ENCODE measurements at places on chromosomes 6 and 20.

- DNase-seq: no peak
Measured at GRCh38 chr6:87225937-87226336, 70.6 kb downstream of the ZNF292 start.

DNA sequence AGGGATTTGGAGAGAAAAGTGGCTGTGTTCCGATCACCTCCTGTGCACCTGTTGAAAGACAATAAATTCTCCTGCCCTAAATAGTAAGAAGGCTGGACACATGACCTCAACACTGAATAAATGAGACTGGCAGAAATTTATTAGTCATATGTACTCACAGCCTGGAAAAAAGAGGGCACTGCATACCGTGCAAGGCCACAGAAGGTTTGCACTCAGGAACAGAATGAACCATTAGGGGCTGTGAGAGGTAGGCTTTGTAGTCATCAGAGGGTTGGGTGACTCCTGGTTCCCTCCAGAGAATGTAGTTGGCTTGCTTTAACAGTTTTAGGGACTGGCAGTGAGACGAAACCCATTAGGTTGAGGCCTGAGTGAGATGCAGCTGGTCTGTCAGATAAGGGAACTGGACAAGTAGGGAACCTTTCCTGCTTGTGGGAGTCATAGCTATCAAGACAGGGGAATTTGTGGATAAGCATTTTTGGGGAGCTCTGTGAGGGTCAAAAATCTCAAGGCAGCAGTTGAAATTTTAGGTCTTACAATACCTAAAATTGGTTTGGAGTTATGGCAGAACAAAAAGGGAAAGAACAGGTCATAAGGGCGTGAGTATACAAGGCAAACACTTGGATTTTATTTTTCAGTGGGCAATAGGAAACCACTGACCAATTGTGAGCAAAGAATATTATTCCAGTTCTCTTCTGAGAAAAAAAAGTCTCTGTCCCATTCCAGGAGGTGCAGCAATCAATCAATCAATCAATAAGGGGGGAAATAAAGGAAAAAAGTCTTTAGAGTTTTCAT, 67.9 kb upstream of the BTN3A2 start:
- DNase-seq: no peak

- no peak for DNase-seq
Measured at GRCh38 chr6:37936906-37937305, 117.4 kb downstream of the ZFAND3 start.

GRCh38 chr6:106501960-106502371, 127.3 kb downstream of the RTN4IP1 start:
- DNase-seq: no peak

- no peak for DNase-seq
Measured at GRCh38 chr20:56875052-56875659, 246.1 kb downstream of the TFAP2C start.

- no peak for DNase-seq
Measured at GRCh38 chr20:62205618-62206387, 14.3 kb downstream of the HRH3 start.

DNA sequence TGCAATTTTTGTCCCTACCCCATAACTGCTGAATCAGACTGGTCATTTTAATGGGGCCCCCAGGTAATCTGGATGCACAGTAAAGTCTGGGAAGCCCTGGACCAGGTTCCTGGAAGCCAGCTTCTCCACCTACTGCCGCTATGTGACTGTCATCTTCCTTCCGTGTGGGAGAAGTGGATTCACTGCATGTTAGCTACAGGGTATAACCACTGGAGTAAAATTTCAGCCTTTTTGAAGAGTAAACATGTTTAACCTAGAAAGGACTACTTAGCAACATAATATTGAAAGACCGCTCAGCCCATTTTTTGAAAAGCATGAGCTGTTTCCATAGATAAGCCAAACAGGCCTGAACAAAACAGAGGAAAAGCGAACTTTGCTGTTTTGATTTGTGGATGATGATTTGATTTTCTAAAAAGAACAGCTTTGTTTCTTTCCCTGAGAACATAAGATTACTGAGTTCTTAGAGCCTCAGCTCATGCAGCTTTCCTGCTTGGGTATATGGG, 208.1 kb downstream of the PLCB4 start:
- no peak for DNase-seq

- no peak for DNase-seq
Measured at GRCh38 chr20:16123623-16124022, 449.6 kb downstream of the KIF16B start.

GRCh38 chr6:83221889-83222479, 28.8 kb downstream of the RWDD2A start:
- DNase-seq: no peak

GRCh38 chr20:6637160-6637579, 130.3 kb upstream of the BMP2 start:
- DNase-seq: no peak

- DNase-seq: no peak
Measured at GRCh38 chr6:32182555-32182981, 1.5 kb downstream of the AGER start.

- DNase-seq: no peak
Measured at GRCh38 chr6:32936239-32937152, 4.3 kb downstream of the HLA-DMB start.

DNA sequence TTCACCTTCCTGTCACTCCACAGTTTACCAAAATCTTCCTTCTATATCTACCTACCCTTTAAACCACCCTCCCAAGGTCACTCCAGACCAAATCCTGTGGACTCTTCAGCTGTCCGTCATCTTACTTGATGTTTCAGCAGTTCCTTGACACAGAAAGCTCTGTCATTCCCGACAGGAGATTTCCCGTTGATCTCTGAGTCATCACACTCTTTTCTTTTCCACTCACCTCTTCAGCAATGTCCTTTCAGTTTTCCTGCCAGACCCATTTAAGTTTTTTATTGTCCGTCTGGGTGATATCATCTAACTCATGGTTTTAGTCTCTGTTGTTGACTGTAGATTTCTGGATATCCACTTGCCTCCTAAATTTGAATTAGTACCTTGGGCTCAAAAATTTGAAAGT, 69.9 kb upstream of the SCGN start:
- no peak for DNase-seq

DNA sequence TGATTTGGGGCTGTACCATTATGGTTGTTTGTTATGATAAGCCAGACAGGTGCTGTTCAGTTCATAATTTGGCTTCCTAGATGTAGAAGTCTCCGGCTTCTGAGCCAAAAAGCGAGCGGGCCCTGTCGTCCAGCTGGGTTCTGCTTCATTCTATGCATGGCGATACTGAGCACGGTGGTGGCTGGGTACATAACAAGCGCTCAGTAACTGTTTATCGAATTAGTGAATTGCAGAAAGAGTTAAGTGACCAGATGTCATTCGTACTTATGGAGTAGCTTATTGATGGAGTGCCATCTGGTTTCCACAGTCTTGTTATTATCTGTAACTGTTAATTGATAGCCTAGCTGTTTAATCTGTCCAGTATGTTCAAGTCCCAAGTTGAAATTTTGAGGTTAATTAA, 85.0 kb downstream of the DTD1 start:
- DNase-seq: no peak

- no peak for DNase-seq
Measured at GRCh38 chr6:112149236-112149635, 61.8 kb downstream of the FAM229B start.

- no peak for DNase-seq
Measured at GRCh38 chr20:32909451-32909850, 50.7 kb downstream of the EFCAB8 start.

- no peak for DNase-seq
Measured at GRCh38 chr6:111970426-111970825, 83.5 kb upstream of the CCN6 start.

GRCh38 chr20:19978511-19979210, 38.5 kb upstream of the NAA20 start:
- no peak for DNase-seq

DNA sequence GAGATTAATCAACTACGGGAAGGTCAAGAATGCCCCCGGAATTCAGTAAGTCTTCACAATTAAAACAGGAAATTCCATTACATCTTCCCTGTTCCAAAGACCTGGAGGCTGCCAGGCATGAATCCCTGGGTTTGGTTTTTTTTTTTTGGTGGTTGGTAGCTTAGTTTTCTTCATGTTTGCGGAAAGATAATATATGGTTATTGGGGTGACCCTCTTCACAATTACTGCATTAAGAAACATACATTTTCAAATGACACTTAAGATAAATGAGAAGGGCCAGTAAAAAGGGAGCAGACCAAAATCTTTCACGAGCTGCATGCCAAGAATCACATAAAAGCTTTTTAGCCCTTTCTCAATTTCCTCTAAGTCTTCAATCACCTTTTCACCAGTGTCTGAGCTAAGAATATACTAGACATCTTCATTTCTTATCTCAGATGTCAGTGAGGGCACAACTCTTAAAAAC, 64.0 kb downstream of the KIF13A start:
- no peak for DNase-seq

GRCh38 chr6:154605882-154606370, 95.4 kb upstream of the CNKSR3 start:
- no peak for DNase-seq
